ENCODE measurements at places on chromosomes 6 and 20.
A peak's percentile ranks its signal among the peaks of the same experiment; 100 is the strongest.

- DNase-seq, result no peak
Observed at GRCh38 chr6:32922083-32922482, 18.7 kb downstream of the HLA-DMB start.

DNA sequence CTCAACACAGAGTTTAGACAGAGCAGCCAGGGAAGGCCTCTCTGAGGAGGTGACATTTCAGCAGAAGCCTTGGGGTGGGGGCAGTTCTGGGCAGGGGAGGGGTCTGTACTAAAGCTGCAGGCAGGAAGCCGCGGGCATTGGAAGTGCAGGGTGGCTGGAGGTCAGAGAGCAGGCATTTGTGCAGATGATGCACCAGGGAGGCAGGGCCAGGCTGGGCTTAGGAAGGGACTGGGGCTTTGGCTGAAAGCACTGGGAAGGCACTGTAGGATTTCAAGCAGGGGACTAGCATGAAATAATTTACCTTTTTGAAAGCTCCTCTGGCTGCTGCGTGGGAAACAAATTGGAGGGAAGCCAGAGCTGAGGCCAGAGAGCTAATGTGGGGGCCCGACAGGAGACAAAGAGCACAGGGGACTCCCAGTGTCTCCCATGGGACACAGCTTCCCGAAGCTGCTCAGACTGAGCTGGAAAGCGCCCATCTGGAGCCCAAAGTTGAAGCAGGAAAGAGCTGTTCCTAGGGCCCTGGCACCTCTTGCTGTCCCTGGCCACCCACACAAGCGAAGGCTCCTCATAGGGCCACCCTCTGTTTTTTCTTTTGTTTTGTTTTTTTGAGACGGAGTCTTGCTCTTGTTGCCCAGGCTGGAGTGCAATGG lies 19.3 kb downstream of the ADA start:
- no peak for DNase-seq

- no peak for DNase-seq
Observed at GRCh38 chr6:15512126-15512525, 150.7 kb downstream of the DTNBP1 start.

- DNase-seq, result no peak
Observed at GRCh38 chr6:147888374-147888773, 379.9 kb downstream of the SAMD5 start.

- DNase-seq, result no peak
Observed at GRCh38 chr6:32974541-32975308, 6.3 kb downstream of the BRD2 start.

DNA sequence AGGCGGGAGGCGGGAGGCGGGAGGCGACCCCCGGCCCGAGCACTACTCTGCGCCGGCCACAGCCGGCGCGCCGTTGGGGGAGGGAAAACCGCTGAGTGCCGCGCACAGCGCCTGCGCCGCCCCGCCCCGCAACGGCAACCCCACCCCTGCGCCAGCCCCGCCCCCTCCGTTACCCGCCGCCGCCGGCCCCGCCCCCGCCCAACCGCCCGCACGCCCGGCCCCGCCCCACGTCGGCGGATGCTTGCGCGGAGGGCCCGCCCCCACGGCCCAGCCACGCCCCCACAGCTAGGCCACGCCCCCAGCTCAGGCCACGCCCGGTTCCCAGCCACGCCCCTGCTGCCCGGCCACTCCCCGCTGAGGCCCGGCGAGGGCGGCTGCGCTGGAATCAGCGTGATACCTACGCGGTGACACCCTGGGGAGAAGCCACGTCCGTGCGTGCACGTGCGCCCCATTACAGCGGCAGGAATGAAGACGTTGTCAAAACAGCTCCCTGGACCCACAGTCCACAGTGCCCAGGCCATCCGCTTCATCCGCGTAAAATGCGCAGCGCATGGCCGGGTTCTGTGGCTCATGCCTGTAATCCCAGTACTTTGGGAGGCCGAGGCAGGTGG lies at the start of gene TCFL5:
TCFL5 (minus strand) TSS at position 97 of the 611 bp plus-strand sequence. CDS start 152 bp downstream, outside the sequence.
- DNase-seq, result peak; percentile 67

GRCh38 chr20:23152308-23152892 lies 66.3 kb upstream of the CD93 start:
- no peak for DNase-seq
